ENCODE measurements at places on chromosomes 1 and 21. TPM values are rescaled to one million over a fixed set of nuclear protein-coding genes. Genes with fewer than 3 reads are reported as not detected.
A peak's percentile ranks its signal among the peaks of the same experiment; 100 is the strongest.

LRRC39 gene
- total RNA-seq, result 0.35 TPM

APOBEC4 gene
- not detected for total RNA-seq

DNA sequence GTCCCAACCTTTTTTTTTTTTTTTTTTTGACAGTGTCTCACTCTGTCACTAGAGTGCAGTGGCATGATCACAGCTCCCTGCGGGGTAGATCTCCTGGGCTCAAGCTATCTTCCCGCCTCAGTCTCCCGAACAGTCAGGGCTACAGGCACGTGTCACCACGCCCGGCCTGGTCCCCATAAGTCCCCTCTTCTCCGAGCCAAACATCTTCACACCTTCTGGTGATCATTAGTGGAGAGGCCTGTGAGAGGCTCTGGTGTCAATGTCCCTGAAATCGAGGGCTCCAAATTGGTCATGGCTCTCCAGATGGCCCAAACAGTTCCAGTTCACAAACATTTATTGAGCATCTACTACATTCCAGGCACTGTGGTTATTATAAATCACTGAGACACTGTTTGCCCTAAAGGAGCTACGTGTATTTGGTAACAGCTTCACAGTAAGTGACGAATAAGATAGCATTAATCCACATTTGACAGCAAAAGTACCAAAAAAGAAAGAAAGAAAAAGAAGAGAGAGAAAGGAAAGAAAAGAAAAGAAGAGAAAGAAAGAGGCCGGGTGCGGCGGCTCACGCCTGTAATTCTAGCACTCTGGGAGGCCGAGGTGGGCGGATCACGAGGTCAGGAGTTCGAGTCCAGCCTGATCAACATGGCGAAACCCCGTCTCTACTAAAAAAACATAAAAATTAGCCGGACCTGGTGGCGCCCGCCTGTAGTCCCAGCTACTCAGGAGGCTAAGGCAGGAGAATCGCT lies 867 bp upstream of the TIMM17A start:
- H3K27me3 ChIP-seq, result no peaks in the 10 kb centered on the region
- DNase-seq, result no peak
- H3K4me1 ChIP-seq, result no peaks in the 10 kb centered on the region
- H3K36me3 ChIP-seq, result peaks cover 9% of the 10 kb centered on the region
- peak overlapping the region; percentile 94 for H3K4me3 ChIP-seq
- H3K27ac ChIP-seq, result peak overlapping the region; percentile 76

DNA sequence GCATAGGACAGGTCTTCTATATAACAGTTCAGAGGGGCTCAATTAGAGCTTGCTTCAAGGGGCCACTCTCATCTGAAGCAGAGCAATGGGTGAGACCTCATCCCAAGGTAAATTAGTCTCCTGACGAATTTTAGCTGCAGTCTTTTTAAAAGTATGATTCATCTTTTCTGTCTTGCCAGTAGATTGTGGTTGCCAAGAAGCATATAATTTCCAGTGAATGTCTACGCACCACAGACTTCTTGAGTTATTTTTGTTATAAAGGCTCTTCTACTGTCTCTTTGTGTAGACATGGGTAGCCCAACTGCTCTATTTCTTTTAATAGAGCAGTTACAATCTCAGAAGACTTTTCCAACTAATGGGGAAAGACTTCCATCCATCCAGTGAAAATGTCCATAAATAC lies 108.9 kb upstream of the FMN2 start:
- no peak overlapping the region for H3K4me3 ChIP-seq
- no peaks in the 10 kb centered on the region for H3K36me3 ChIP-seq
- DNase-seq, result no peak
- H3K27me3 ChIP-seq, result no peaks in the 10 kb centered on the region
- no peak overlapping the region for H3K27ac ChIP-seq
- no peaks in the 10 kb centered on the region for H3K4me1 ChIP-seq

CD1E gene
- 3.5 TPM for total RNA-seq

SMG5 gene
- total RNA-seq, result 69.5 TPM

GRCh38 chr1:232725305-232726047 lies 79.7 kb upstream of the MAP10 start:
- no peak overlapping the region for H3K4me3 ChIP-seq
- no peak overlapping the region for H3K27ac ChIP-seq
- H3K27me3 ChIP-seq, result no peaks in the 10 kb centered on the region

DYNLT5 gene
- total RNA-seq, result 1.4 TPM

FMO1 gene
- 16.5 TPM for total RNA-seq

GRCh38 chr1:241485145-241485544 lies 34.4 kb downstream of the FH start:
- no peak for DNase-seq
- H3K4me1 ChIP-seq, result no peaks in the 10 kb centered on the region
- H3K27ac ChIP-seq, result no peak overlapping the region
- no peak overlapping the region for H3K4me3 ChIP-seq
- no peaks in the 10 kb centered on the region for H3K27me3 ChIP-seq

HMCN1 gene
- 2.7 TPM for total RNA-seq

SPRR2D gene
- not detected for total RNA-seq

GRCh38 chr21:34536820-34537219 lies 24.8 kb upstream of the KCNE1 start:
- H3K36me3 ChIP-seq, result no peaks in the 10 kb centered on the region
- H3K4me1 ChIP-seq, result peaks cover 10% of the 10 kb centered on the region
- H3K27ac ChIP-seq, result peak overlapping the region; percentile 52
- H3K27me3 ChIP-seq, result no peaks in the 10 kb centered on the region
- no peak overlapping the region for H3K4me3 ChIP-seq

DNA sequence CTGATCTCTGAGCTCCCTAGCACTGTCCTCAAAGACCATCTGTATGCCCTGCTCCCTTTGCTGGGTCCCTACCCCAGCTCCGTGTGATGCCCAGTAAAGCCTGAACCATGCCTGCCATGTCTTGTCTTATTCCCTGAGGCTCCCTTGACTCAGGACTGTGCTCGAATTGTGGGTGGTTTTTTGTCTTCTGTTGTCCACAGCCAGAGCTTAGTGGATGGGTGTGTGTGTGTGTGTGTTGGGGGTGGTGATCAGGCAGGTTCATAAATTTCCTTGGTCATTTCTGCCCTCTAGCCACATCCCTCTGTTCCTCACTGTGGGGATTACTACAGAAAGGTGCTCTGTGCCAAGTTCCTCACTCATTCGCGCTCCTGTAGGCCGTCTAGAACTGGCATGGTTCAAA lies 5.7 kb downstream of the GSTM5 start:
- H3K36me3 ChIP-seq, result no peaks in the 10 kb centered on the region
- no peak overlapping the region for H3K4me3 ChIP-seq
- no peaks in the 10 kb centered on the region for H3K27me3 ChIP-seq
- no peak for DNase-seq

DNA sequence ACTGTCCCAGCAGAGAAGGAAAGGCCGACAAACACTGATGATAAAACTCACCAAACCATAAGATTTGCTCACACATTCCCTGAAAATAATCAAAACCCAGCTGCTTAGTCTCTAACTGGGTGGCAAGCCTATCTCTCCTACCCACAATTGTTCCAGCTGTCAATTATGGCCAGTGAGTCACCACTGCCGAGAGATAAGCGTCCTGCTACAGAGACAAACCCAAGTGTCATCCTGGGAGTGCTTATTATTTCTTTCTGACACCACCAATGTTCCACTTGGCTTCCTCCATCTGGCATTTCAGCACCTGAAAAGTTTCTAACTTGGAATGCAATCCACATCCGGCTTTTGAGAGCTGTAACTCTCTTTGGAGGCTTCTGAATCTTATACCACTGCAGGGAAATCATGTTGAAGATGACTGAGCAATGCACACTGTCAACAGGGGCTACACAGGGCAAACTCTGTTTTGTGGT lies 51.5 kb upstream of the VAV3 start:
- peak; percentile 48 for DNase-seq
- H3K27ac ChIP-seq, result no peak overlapping the region
- H3K36me3 ChIP-seq, result no peaks in the 10 kb centered on the region
- H3K4me1 ChIP-seq, result no peaks in the 10 kb centered on the region
- no peak overlapping the region for H3K4me3 ChIP-seq

DNA sequence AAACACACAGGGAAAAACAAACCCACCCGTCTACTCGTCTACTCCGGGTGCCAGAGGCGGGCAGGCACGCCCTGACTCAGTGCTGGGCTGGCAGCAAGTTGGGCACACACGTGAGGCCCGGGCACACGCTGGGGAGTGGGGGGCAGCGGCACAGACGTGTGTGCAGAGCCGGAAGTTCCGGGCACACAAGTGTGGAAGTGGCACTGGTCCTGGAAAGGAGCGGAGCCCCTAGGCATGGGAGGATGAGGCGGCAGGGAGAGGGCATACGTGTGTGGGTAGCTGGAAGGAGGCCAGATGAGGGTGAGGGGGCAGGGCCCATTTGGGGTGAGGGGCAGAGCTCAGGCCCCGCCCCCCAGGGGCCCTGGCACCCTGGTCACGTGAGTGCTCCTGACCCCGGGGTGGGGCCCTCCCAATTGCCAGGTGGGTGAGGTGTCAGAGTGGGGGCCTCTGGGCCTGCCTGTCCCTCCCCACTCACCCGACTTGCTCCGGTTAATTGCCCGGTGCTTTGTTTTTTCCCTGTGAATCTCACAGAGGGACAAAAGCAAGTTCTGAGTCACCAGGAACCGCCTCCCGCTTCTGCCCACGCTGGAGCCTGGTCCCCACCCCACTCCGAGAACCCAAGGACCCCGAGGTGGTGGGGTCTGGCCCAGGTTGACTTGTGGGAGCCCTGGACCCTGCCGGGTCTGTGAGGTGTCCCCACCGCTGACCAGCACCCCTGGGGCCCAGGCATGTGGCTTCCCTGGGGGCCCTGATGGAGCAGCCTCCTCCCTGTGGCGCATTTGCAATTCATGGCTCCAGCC lies 104.8 kb upstream of the CASZ1 start:
- no peak overlapping the region for H3K4me3 ChIP-seq
- H3K27me3 ChIP-seq, result no peaks in the 10 kb centered on the region
- no peaks in the 10 kb centered on the region for H3K36me3 ChIP-seq
- no peak overlapping the region for H3K27ac ChIP-seq
- no peaks in the 10 kb centered on the region for H3K4me1 ChIP-seq

DNA sequence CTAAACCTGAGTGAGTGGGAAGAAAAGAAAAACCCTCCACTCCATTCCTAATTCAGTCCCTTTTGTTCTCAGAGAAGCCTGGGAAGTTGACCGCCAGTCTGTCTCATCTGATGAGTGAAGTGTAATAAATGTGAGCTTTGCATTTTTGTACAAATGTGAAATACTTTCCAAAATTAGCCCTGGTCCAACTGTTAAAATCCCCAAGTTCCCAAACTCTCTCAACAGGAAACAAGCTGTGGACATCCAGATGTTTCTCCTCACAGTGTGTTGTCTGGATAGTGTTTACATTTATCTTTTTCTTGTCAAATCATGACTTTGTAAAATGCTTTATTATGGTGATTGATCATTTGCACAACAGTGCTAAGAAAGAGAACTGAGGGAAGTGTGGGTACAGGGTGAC lies 145.1 kb downstream of the TM2D1 start:
- no peaks in the 10 kb centered on the region for H3K27me3 ChIP-seq
- no peak overlapping the region for H3K4me3 ChIP-seq
- no peak overlapping the region for H3K27ac ChIP-seq
- no peaks in the 10 kb centered on the region for H3K4me1 ChIP-seq

DNA sequence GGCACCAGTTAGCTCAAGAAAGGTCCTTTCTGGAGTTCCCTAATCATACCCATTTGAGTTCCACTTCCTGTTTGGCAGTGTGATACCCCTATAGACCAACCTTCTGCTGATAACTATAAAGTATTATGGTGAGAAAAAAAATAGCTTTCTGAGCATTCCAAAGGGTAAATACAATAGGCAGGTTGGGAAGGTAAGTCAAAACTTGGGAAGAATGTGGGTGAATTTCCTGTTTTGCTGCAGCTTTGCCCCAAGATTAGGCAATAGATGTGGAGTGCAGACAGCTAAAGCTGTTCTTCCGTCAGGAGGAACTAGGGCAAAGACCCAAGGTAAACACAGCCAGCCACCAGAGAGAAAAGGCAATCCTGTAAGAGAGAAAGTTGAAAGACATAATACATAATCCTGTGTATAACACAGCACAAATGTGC lies 49.9 kb upstream of the GUCA2A start:
- H3K4me3 ChIP-seq, result no peak overlapping the region
- H3K27ac ChIP-seq, result no peak overlapping the region
- H3K4me1 ChIP-seq, result no peaks in the 10 kb centered on the region
- DNase-seq, result no peak

GIPC2 gene
- total RNA-seq, result 10.7 TPM

- H3K27ac ChIP-seq, result peak overlapping the region; percentile 83
- peaks cover 8% of the 10 kb centered on the region for H3K4me1 ChIP-seq
- H3K4me3 ChIP-seq, result peak overlapping the region; percentile 19
- H3K36me3 ChIP-seq, result no peaks in the 10 kb centered on the region
Measured at GRCh38 chr1:177794376-177794991, 175.4 kb downstream of the SEC16B start.

DNA sequence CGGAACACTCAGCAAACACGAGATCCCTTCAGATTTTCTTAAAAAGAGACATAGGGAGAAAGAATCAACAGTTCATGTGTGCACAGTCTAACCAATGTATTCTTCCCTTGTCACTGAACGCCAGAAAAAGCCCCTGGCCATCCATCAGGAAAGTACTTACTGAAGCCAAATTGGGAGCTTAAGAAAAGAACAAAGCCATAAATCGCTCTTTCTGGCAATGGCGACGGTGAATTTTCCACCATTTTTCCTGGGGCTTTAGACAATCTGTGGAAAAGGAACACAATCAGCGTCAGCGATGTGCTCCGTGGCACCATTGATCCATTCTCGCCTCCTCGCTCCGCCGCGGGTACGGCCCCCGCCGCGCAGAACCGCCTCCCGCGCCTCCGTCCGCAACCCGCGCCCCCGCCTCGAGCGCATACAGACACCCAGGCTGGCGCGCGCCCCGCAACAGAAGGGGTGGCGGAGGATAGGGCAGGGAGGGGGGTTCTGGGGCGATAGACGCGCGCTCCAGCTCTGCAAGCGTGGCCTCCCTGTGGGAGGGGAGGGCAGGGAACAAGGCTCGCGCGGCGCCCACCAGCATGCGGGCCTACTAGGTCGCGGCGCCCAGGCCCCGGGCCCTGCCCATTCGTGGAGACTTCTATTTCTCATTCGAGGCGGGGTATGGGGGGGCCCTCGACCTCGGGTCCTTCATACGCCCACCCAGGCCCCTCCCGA lies 440 bp downstream of the PIGP start:
- peak overlapping the region; percentile 97 for H3K27ac ChIP-seq
- peak overlapping the region; percentile 61 for H3K4me3 ChIP-seq
- H3K36me3 ChIP-seq, result no peaks in the 10 kb centered on the region
- peak; percentile 90 for DNase-seq
- no peaks in the 10 kb centered on the region for H3K27me3 ChIP-seq
- no peaks in the 10 kb centered on the region for H3K4me1 ChIP-seq

GRCh38 chr1:159185121-159185520 lies 13.7 kb downstream of the CADM3 start:
- H3K4me3 ChIP-seq, result no peak overlapping the region
- no peak overlapping the region for H3K27ac ChIP-seq
- no peaks in the 10 kb centered on the region for H3K36me3 ChIP-seq
- DNase-seq, result no peak

SLC25A34 gene
- 1.5 TPM for total RNA-seq

SAMSN1 gene
- total RNA-seq, result 10.4 TPM

All from kidney (tissue), 22 donors.